Substantia nigra (tissue), 51 donors: ENCODE measurements at places on chromosomes 4 and X.

- no peak for DNase-seq
Measured at GRCh38 chr4:94642561-94642866, 115.2 kb upstream of the BMPR1B start.

GRCh38 chr4:155780775-155781174, 22.0 kb downstream of the GUCY1B1 start:
- DNase-seq = no peak

DNA sequence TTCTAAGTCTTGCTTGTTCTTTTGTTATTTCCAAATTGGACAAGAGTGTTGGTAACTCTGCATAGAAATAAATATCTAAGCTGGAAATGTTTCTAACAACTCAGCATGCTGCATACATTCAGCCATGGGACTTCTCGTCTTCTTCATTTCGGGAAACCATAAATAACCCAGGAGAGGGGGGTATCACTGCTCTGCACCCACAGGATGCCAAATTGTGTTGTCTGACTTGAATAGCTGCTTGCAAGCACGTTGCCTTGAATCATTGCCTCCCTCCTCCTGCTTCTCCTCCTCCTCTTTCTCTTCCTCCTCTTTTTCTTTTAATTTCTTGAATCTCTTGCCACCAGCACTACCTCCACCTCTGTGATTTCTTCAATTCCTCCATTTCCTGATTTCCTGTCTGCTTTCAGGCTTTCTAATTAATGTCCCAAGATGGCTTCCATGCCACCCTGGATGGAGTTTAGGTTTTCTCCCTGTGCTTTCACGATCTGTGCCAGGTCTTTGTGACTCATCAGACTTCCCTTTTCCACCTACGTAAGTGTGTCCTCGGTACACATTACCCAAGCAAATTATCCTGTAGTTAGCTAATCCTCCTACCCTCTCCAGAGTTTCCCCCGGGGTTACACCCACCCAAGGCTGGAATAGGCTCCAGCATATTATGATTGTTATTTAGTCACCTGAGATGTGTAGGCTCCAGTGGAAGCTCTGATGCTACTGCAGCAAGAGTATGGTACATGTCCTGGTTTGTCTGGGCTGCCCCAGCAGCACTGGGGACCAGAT, 122.6 kb upstream of the VCX3B start:
- no peak for DNase-seq

DNA sequence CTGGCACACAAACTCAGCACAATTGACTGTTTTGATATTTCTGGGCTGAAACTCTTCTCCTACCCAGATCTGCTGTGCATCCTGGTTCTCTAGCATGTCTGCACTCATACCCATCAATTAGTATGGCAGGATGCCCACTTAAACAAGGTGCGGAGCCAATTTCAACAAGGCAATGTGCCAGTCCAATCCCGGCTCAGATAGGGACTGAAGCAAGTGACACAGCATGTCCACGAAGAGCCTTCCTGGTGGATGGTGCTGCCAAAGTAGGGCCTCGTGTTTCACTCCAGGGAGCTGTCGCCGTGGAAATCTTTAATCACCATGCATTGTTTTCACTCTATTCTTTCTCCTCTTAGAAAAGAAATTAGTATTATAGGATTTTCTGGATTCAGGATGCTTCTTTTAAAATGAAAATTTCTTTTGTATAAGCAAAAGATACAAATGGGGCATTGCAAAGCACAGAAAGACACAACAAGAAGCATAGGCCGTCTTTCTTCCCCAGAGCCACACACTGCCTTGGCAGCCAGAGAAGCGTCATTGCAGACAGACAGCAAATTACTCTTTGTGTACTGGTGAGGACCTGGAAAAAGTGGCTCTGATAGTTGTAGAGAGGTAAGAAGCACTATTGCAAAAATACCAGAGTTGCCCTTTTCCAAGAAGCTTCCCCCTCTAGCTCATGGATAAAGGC, 40.6 kb upstream of the LSM6 start:
- no peak for DNase-seq

DNA sequence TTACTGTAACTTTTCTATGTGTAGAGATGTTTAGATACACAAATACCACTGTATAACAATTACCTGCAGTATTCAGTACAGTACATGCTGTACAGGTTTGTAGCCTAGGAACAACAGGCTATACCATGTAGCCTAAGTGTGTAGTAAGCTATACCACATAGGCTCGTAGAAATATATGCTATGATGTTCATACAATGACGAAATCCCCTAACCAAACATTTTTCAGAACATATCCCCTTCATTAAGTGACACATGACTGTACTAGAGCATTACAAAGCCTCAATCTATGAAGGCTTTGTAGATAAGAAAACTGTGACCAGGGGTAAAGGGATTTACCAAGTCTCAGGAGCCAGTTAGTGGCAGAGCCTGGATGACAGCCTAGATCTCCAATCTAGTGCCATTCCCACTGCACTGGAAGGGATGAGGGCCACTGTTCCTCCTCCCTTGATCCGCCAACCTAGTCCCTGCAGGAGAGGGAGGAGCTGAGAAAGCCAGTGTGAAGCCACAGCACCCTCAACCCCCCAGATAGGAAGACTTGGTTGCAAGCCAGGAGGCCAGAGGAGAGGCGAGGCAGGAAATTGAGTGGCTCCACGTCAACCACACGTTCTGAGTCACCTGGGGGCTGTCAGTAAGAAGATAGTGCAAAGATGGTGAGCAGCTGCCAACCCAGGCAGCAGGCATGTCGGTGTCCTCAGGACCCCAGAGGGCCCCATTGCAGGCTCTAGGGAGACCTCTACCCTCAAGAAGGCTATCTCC, 227.7 kb downstream of the BCOR start:
- DNase-seq = no peak

DNA sequence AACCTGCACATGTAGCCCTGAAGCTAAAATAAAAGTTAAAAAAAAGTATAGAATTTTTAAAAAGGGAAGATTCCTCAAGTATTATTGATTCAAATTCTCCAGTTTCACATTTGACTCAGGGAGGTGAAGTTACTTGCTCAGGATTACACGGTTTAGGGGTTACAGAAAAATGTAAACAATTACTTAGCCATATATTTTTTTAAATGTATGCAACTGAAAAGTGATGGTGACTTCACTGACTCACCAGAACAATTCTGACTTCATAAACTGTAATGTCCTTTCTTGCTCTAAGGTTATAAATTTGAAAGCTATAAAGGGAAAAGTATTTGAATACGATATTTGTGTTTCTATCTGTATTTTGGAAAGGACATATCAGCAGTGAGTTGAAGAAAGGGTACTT, 371.2 kb downstream of the SPRY1 start:
- no peak for DNase-seq
